ENCODE measurements at places on chromosomes 7 and 10.

DNA sequence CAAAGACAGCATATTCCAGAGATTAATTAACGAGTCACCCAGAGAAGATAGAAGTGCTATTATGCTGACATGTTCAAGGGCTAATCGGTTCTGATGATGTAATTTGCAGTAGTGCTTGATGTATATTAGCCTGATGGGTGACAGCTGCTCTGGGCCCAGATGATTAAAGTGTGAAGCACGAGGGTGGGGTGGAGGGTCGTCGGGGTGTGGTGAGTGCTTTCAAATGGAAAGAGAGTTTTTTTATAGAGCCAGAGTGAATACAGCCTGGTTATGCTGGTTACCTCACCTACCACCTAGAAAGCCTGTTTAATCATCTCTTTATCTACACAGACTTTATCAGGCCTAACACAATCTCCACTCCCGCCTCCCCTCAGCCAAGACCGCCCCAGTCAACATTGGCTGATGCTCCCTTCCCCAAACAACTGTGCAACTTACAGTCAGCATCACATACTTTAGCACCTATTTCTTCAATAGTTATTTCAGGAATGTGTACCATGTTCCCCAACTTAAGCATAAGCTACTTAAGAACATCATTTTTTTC is 11.5 kb upstream of the STN1 start:
- DNase-seq: no peak

DNA sequence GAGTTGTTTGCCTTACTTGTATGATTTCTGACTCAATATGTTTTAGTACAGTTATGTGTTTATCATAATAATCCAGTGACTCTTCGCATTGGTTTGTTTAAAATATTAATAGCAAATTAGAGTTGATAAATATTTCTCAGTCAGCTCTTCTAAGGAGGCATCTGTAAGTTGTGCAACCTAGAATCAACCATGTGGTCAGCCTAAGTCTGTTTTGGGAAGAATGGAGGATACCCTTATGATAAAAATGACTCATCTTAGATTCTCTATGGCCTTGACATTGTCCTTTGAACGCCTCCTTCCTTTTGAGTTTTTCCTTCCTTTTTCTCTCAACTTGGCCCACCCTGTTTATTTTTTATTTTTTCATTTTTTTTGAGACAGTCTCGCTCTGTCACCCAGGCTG is 18.8 kb downstream of the DNAJC9 start:
- DNase-seq: no peak

GRCh38 chr7:114785496-114785895 is 136.4 kb upstream of the MDFIC start:
- no peak for DNase-seq

DNA sequence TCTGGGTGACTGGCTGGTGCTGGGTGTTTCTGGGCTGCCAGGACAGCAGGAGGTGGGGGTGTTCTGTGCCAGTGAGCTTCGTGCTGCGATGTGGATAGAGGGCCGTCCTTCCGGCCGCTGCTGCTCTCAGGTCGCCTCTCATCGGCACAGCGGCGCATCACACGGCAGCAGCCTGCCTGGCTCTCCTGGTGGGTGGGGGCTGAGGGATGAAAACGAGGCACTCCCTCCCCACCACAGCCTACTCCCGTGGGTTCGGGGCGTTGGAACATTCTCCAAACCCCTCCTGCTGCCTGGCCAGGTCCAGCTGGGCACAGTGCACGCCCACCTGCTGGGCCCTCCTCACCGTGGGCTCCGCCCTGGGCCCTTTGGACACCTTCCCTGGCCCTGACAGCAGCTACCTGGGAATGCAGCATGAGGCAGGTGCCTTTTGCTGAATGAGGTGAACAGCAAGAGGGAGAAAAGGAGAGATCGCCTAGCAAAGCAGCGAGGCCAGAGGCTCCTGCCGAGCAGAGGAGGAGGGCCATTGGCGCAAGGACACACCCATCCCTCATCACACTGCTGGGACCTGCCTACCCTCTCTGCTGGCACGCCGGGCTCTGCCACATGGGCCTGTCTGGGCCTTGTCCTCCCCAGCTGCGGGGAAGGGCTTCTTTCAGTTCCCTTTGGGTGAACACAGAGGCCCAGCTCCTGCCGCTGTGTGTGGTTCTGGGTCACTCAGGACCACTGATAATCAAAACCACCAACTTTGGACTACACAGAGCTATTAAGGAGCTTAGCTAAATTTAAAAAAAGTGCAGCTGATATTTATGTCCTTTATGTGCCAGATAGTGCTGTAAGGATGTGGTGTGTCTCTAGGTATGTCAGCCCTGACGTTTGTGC is 33.4 kb downstream of the INPP5A start:
- DNase-seq: no peak

DNA sequence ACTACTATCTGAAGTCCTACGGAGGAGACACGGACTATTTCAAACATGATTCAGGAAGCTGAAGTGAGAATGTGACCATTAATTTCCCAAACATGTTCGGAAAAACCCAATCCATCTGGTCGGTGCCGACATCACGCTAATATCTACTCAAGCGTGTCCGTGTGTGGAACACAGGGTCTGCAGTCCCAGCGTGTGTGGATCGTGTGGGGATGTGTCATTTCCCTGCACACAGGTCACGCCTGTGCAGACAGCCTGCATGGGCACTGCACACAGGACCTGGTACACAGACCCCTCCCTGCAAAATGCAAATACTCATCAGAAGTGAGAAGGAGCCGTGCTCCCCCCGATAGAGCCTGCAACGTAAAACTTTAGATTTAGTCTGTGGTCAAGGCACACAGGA is 57.8 kb downstream of the CARD11 start:
- no peak for DNase-seq

GRCh38 chr10:114061148-114061547 is 17.5 kb downstream of the ADRB1 start:
- no peak for DNase-seq

DNA sequence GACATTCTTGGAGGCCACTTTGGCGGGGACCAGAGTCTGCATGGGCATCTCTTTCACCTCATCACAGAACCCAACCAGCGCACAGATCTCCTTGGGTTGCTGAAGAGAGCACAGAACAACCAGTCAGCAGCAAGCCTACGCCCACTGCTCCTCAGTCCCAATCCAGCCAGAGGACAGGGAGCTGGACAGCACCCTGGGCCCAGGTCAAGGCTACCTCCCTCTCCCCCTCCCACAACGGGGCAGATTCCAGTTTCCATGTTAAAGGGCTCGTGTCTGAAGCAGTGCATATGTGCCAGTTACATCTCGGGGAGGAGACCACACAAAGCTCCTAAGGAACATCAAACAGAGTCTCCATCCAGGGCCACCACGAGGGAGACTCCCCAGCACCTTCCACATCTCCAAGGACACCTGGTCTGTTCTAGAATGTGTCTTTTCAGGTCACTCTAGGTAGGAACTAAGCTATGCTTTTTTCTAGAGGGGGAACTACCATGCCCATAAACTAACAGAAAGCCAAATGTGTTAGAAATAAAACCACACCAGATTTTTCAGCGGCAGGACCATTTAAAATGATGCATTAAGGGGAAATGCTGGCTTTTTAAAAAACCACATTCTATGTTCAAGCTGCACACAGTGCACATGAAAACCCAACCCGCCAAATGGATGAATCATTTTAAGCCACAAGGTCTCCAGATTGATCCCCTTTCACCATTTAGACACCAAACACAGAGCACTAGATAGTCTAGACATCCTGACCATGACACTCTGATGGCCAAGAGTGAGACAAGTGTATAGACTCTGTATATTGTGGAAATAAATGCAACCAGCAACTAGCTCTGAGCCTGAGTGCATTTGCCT is 28.9 kb downstream of the PSAP start:
- no peak for DNase-seq

GRCh38 chr10:32139223-32140073 is 83.2 kb upstream of the KIF5B start:
- DNase-seq: peak; percentile 74

DNA sequence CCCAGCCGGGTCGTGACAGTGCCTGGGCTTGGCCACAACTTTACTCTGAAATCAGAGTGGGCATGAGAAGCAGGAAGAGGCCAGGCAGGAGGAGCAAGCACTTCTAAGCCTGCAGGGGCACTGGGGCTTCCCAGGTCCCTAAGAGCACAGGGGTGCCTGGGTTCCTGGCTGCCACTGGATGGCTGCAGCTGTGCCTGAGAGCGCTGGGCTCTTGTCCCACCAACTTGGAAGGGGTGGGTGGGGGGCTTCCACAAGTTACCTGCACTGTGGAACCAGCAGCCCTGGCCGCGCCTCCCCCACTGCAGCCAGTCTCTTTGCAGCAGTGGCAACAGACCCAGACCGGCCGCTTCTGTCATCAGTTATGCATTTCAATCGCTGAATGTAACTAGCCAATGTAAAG is 434.7 kb upstream of the GRM3 start:
- DNase-seq: no peak

DNA sequence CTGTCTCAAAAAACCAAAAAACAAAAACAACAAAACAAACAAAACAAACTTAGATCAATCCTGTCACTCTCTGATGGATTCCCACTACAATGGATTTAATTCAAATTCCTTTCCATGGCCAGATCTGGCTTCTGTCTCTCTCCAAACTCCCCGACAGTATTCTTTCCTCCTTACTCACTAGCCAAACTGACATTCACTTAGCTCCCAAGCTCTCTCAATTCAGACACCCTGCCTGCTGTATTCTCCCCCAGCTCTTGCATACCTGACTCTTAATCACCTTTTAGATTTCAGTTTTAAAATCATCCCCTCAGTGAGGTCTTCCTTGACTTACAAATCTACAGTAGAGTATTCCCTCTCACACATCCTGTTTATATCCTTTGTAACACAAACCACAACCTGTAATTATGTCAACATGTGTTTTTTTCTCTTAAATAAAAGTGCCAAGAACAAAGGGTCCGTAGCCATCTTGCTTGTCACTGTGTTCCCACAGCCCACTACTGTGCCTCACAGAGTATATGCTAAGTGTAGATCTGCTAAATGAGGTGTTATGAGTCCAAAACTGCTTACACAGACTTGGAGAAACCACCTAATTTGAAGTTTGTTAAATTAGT is 14.4 kb downstream of the HERPUD2 start:
- DNase-seq: no peak

GRCh38 chr10:43078986-43079273 is 2.1 kb downstream of the RET start:
- DNase-seq: no peak

DNA sequence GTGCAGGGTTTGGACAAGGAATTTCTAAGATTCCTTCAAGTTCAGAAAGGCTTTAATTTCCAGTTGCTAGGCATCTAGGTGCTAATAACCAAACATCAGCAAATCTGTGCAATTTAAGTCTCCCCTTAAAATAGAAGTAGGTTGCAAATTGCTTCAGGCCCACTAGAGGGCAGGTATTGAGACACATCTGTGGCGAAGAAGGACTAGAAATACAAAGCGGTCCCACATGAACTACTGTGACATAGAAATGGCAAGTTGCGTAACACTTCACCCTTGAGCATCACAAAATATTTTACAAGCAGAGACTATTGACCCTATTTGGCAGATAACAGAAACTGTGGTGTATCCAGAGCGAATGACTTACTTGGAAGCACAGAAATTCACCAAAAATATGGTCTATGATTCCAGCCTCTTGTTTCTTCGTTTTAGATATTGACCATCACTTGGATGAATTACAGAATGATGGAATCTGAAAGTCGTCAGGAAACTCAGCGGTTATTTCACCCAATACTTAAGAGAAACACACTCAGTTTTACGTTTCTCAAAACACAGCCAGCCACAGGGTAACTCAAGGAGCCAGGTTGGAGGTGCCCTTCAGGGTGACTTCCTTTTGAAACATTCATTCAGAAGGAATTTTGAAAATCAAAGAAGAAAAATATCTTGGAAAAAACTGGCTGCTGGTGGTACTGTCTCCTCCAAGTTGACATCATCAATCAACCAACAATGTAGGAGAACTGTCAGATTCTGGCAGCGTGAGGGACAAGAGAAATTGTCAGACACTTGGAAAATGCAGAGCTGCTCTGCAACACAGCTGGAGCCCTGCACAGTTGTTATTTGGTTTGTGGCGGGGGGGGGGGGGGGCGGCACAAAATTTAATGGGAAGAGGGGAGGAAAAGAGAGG is 256.3 kb upstream of the MINDY3 start:
- DNase-seq: no peak

GRCh38 chr7:8637322-8637721 is 203.9 kb downstream of the NXPH1 start:
- no peak for DNase-seq

DNA sequence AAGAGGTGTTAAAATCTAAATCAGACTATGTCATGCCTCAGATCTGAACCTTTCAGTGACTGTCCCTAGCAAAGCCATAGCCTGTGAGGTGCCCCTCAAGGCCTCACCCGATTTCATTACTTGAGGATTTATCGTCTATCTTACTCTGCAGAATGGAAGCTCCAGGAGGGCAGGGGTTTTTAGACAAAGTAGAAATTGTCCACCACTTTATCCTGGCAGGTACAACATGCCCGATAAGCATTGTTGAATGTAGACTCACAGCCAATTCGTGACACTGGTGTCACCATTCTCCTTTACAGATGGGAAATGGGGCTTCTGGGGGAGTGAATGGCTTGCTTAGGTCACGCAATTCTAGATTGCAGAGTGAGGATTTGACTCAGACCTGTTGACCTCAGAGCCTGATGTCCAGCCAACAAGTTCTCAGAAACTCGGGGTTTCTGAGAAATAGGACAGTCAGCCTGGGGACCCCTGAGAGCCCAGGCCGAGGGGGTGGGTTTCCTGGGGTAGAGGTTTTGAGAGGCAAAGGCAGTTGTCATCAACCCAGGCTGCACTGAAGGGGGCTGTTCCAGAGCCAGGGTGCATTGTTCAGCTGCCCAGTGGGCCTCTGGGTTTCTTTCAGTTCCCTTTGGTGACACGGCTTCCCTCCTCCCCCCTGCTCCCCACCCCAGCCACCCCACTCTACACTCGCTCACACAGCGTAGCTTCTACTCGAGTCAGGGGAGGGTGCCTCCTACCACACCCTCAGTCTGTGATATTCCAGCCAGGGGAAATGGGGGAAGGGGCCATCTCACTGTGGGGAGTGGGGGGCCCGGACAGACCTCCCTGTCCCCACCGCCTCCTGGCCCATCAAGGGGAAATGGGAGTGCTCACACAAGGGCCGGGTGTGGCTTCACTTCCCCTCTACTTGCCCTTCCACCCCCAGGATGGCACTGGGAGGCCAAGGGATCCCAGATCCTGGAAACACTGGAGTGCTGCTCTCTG is 3.1 kb upstream of the IRF5 start:
- no peak for DNase-seq

- DNase-seq: no peak
Measured at GRCh38 chr10:62653254-62653653, 151.3 kb upstream of the ADO start.

All from gastrocnemius medialis (tissue), 4 donors.